GM23338 (cell line): ENCODE measurements at places on chromosomes 3 and 15. TPM values are rescaled to one million over a fixed set of nuclear protein-coding genes. Genes with fewer than 3 reads are reported as not detected.

- no peak for DNase-seq
Observed at GRCh38 chr3:124832782-124833709, 54.1 kb downstream of the ITGB5 start.

DNA sequence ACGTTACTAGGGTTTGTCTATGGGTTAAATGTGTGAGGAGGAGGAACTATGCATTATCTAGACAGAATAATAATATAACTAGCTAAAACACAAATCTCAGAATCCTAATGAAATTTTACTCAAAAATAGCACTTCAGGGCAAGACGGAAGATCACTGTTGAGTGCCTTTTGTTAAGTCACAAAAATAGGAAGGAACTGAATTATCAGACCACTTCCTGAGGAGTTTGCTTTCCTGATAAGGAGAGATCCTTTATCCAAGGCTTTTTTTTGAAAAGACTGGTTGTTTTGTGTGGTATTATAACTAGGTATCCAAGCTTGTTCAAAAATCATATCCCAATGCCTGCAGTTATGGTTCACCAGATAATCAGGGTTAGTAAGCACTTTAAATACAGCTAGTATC lies 34.6 kb downstream of the NR2E3 start:
- no peak for DNase-seq

DNA sequence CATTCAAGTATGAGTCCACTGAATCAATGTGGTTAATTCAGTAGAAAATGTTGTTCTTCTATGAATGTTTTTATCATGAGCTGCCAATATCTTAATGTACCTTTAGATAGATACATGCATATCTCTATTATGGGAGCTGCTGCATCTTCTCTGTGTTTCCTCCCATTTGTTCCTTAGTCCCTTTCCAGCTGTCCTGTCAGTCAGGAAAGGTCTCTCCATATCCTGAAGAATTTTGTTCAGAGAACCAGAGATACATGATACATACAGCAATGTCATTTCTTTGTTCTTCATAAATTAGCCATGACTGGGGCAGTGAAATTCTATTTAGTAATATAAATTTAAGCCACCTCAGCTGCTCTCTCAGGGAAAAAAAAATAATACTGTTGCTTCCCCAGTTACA lies 103.7 kb downstream of the P3H2 start:
- DNase-seq, result no peak

- DNase-seq, result no peak
Observed at GRCh38 chr3:145865399-145866018, 295.5 kb downstream of the PLOD2 start.

DNA sequence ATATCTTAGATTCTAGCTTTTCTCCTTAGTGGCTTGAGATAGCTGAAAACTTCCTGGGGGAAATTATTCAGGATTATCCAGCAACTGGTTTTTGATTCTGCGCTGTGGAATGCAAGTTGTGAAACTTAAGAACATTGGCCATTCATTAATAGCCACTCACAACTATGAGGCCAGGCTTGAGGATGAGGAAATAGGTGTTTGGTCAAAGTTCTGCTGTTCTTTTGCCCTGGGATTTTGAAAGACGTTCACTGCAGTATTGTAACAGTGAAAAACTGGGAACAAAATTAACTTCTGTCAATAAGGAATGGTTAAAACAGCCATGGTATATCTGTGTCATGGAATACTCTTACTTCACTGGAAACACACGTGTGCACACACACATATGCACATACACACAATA lies 44.1 kb downstream of the CTXND1 start:
- no peak for DNase-seq

DNA sequence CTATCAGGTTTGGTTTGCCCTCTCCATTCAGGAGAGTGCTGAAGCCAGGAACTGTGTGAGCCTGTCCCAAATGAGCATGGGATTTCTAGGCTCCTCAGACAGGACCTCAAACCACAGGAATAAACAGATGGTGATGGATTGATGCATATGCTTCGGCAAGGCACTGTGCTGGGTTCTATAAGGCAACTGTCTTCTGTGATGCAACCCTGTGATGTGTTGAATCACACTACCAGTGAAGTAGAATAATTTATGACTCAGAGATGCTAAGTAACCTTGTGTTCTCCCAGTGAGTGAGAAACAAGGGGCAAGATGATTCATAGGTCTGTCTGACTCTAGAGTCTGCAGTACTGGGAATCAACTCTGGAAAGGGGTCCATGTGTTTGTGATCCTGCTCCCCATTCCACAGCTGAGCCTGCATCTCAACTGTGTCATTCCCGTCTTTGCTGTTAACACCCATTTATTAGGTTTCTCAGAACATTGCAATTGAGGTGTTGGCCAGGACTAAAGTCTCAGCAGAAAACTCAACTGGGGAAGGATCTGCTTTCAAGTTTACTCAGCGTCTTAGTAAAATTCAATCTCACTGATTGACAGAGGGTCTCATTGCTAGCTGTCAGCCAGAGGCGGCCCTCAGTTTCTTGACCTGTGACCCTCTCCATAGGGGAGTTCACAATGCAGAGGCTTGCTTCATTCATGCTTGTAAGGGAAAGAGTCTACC lies 510.1 kb upstream of the CFAP20DC start:
- DNase-seq, result no peak

Gene ZCWPW2
- total RNA-seq, result not detected in 2 replicates

Gene GLDN
- total RNA-seq, result 1.2 and 1.5 TPM in 2 replicates
